ENCODE measurements at places on chromosomes 5 and 9. TPM values are rescaled to one million over a fixed set of nuclear protein-coding genes. Genes with fewer than 3 reads are reported as not detected.

EGFLAM gene
- not detected for polyA plus RNA-seq

DNA sequence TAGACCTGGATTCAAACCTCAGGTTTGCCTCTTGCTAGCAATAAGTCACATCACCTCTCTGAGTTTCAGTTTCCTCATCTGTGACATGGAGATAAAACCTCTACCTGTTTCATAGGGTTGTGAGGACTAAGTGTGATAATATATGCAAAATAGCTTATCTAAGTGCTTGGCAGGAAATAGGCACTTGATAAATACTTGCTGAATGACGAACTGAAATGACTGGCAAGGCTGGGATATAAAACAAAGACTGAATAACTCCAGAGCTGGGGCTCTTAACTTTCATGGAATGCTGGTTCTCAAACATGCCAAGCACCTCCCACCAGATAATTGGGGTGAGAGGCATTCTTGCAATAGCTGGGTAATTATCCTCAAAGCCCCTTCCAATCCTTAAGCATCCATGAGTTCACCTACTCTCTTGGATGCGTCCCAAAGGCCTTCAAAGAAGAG lies 87.6 kb downstream of the ADRB2 start:
- H3K27me3 ChIP-seq: no peaks in the 10 kb centered on the region
- no peak overlapping the region for H3K27ac ChIP-seq
- DNase-seq: no peak
- H3K36me3 ChIP-seq: no peaks in the 10 kb centered on the region
- peaks cover 9% of the 10 kb centered on the region for H3K4me1 ChIP-seq

GRCh38 chr5:84303315-84303714 lies 81.4 kb downstream of the EDIL3 start:
- H3K4me3 ChIP-seq: no peak overlapping the region
- H3K27ac ChIP-seq: no peak overlapping the region
- H3K4me1 ChIP-seq: no peaks in the 10 kb centered on the region
- DNase-seq: no peak

- no peaks in the 10 kb centered on the region for H3K4me1 ChIP-seq
- DNase-seq: no peak
- no peak overlapping the region for H3K27ac ChIP-seq
- H3K4me3 ChIP-seq: no peak overlapping the region
- no peaks in the 10 kb centered on the region for H3K27me3 ChIP-seq
These were observed 23.3 kb downstream of the SPZ1 start for GRCh38 chr5:80343067-80343466.

Data from CD4-positive, alpha-beta memory T cell (primary cell).